ENCODE measurements at places on chromosomes 16 and 17.

DNA sequence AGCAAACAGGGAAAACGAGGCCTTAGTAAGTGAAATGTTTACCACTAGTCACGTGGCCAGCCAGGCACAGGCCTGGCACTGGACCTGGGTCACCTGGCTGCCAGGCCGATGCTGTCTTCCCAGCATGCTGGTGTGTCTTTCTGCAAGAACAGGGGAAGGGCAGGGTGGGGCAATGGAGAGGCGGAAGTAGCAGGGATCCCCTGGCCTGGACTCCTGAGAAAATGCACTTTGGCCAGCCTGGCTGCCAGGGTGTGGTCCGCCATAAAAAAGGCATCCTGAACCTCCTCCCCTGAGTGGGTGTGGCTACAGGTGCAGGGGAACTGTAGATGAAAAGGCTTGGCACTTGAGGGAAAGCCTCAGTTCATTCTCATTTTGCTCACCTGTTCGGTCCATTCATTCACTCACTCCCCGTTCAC lies 1.0 kb upstream of the ANKRD40CL start:
- no peak for DNase-seq

DNA sequence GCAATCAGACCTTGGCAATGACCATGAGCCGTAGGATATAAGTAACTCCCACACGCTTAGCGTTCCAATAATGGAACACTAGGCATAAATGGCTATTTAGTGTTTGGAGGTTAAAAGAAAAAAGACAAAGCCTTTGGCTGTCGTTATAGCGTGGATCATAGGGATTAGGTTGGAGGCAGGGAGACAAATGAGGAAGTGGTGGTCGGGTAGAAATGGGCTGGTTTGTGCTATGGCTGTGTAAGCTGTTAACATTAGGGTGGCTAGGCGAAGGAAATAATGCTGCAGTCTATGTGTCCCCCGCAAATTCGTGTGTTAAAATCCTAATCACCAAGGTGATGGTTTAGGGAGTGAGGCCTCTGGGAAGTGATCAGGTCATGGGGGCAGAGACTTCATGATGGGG lies 120.4 kb upstream of the IRX6 start:
- DNase-seq: no peak

DNA sequence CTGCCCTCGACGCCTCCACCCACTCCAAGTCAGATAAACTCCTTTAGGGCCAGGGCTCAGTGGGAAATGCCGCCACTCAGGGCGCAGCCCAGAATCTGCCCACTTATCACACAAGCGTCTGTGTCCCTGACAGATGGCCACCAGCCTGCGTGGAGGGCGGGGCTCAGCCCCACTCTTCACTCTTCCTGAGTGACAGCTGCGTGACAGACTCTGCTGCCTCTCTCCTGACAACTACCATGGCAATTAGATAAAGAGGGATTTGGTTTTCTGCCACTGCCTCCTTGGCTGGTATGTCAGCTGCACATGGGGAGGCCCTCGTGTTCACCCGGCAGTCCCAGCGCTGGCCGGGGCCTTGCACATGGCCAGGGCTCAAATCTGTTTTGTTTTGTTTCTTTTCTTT lies 96.2 kb downstream of the RTN4RL1 start:
- no peak for DNase-seq

GRCh38 chr16:10622036-10622921 lies 41.9 kb upstream of the EMP2 start:
- no peak for DNase-seq

GRCh38 chr16:85202631-85203461 lies 90.6 kb upstream of the CIBAR2 start:
- DNase-seq: no peak

DNA sequence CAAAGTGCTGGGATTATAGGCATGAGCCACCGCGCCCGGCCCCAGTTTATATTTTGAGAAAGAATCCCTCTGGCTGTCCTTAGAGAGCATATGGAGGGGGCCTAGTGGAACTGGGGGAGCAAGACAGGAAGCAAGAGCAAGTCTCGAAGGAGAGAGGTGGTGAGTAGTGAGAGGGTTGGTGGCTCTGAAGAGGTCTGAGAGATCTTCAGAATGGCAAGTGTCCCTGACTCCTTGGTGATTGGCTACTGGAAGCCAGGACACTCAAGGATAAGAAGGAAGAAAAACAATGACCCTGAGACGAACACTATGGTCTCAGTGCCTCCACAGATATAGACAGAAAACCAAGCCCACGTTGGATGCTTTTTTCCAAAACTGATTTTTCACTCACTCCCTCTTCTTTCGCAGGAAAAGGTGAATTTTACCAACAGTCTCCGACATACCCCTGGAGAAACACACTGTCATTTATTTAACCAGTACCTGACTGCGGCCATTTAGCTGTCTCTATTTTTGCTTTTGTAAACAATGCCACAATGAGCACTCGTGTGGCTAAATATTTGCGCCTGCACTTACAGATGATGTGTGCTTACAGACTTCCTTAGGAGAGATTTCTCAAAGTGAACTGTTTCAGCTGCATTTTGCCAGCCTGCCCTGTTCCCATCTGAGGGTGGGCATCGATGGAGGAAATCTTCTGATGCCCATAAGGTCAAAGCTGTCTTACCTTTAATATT lies 15.9 kb upstream of the DOK4 start:
- DNase-seq: no peak
